Brain (organoid and tissue), 16 donors: ENCODE measurements at places on chromosomes 3 and 15. TPM values are rescaled to one million over a fixed set of nuclear protein-coding genes. Genes with fewer than 3 reads are reported as not detected.

The OR5H6 gene
- polyA plus RNA-seq = not detected

The PCLAF gene
- 14.7 TPM for polyA plus RNA-seq

The TRIM71 gene
- polyA plus RNA-seq = 0.10 TPM

The DGKG gene
- polyA plus RNA-seq = 3.8 TPM

The TEX55 gene
- polyA plus RNA-seq = 0.37 TPM

The CDHR4 gene
- polyA plus RNA-seq = not detected

The EPHB3 gene
- polyA plus RNA-seq = 17.0 TPM

The SLITRK3 gene
- 1.6 TPM for polyA plus RNA-seq

The NTRK3 gene
- 12.5 TPM for polyA plus RNA-seq

The ABHD17C gene
- polyA plus RNA-seq = 8.5 TPM

The CHRM5 gene
- 4.4 TPM for polyA plus RNA-seq

The MELTF gene
- polyA plus RNA-seq = 9.3 TPM

The GABRG3 gene
- polyA plus RNA-seq = 0.41 TPM

The PIK3CB gene
- polyA plus RNA-seq = 18.2 TPM

The NDN gene
- polyA plus RNA-seq = 64.0 TPM

The LSG1 gene
- 29.9 TPM for polyA plus RNA-seq

The GOLGA6D gene
- polyA plus RNA-seq = not detected

The TUSC7 gene
- polyA plus RNA-seq = not detected

The ARNT2 gene
- polyA plus RNA-seq = 65.6 TPM

The CYP11A1 gene
- 1.1 TPM for polyA plus RNA-seq

The GOLGA8S gene
- polyA plus RNA-seq = not detected

The MDFIC2 gene
- not detected for polyA plus RNA-seq

The WNT7A gene
- polyA plus RNA-seq = 1.4 TPM

The STX19 gene
- 0.39 TPM for polyA plus RNA-seq

The GNAT1 gene
- 0.59 TPM for polyA plus RNA-seq

The HERC2 gene
- polyA plus RNA-seq = 96.3 TPM

The SH2D7 gene
- not detected for polyA plus RNA-seq

The SPATA12 gene
- not detected for polyA plus RNA-seq

The PLCH1 gene
- polyA plus RNA-seq = 1.1 TPM

The RAB27A gene
- 10.3 TPM for polyA plus RNA-seq
